Fibroblast of lung (primary cell): ENCODE measurements at places on chromosomes 13 and 19. TPM values are rescaled to one million over a fixed set of nuclear protein-coding genes. Genes with fewer than 3 reads are reported as not detected.
A peak's percentile ranks its signal among the peaks of the same experiment; 100 is the strongest.

Gene CASP14
- not detected in 2 replicates for total RNA-seq

Gene APLP1
- 0.99 and 2.6 TPM in 2 replicates for total RNA-seq

Gene CYSLTR2
- not detected in 2 replicates for total RNA-seq

Gene C19orf67
- not detected in 2 replicates for total RNA-seq

DNA sequence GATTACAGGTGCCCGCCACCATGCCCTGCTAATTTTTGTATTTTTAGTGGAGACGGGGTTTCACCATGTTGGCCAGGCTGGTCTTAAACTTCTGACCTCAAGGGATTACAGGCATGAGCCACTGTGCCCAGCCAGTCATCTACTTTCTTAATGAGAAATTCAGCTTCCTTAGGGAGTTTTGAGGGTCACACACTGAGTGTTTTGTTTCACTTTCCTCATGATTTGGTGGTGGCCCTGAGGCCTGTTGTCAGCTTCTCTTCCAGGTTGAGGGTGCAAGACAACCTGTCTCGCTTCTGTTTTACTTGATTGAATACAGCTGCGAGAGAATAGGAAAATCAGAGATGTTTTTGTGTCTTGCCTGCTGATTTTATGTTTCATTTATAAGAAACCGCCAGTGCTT, 9.9 kb downstream of the FRY start:
- DNase-seq = no peak
- no peaks in the 10 kb centered on the region for H3K36me3 ChIP-seq
- H3K4me1 ChIP-seq = peaks cover 5% of the 10 kb centered on the region

DNA sequence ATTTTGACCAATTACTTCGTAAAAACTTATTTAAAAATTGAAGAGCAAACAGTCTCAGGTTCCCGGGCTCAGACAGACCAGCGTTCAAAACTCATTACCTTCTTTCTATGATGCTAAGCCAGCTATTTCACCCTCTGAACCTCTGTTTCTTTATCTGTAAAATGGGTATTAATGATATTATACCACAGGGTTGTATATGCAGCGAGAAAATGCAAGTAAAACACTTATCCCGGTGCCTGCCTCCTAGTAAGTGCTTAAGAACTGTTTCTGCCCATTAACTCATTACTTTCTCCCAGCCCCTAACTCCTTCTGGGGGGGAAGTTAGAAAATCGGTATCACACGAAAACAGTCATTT, 410 bp upstream of the PAK4 start:
- H3K4me3 ChIP-seq = peak overlapping the region; percentile 11
- H3K27ac ChIP-seq = no peak overlapping the region
- no peaks in the 10 kb centered on the region for H3K27me3 ChIP-seq
- no peak for DNase-seq
- no peaks in the 10 kb centered on the region for H3K36me3 ChIP-seq
- H3K4me1 ChIP-seq = peaks cover 2% of the 10 kb centered on the region

GRCh38 chr19:8884416-8884815, 52.2 kb downstream of the MBD3L1 start:
- no peak overlapping the region for H3K27ac ChIP-seq
- H3K4me3 ChIP-seq = no peak overlapping the region
- no peaks in the 10 kb centered on the region for H3K4me1 ChIP-seq
- H3K36me3 ChIP-seq = no peaks in the 10 kb centered on the region

GRCh38 chr13:95241321-95241720, 59.9 kb downstream of the ABCC4 start:
- no peak for DNase-seq
- peaks cover 6% of the 10 kb centered on the region for H3K4me1 ChIP-seq
- H3K27ac ChIP-seq = no peak overlapping the region
- peaks cover 4% of the 10 kb centered on the region for H3K36me3 ChIP-seq
- no peaks in the 10 kb centered on the region for H3K27me3 ChIP-seq
- no peak overlapping the region for H3K4me3 ChIP-seq

- no peak for DNase-seq
- H3K4me1 ChIP-seq = no peaks in the 10 kb centered on the region
- H3K27ac ChIP-seq = no peak overlapping the region
- no peak overlapping the region for H3K4me3 ChIP-seq
These were observed 504.2 kb upstream of the NBEA start for GRCh38 chr13:34437873-34438272.

DNA sequence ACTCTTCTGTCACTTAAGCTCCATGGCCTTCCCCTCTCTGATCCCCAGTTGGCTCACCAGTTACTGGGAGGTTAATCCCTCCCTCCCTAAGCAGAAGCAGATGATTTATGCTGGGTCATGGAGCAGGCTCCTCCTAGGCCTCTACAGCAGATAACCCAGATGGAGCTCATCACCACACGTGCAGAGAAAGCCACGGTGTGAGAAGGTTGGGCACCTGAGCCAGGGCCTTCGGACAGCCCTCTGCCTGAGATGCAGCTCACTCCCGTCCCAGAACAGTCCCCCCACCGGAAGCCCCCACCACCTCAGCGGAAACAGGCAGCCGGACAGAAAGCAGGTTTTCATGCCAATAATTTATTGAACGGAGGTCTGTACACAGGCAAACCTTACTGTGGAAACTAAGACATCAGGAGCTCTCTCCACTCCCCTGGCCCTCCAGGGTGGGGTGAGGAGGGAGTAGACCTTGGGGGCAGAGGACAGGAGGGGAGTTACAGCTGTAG, 9.8 kb downstream of the ZNF526 start:
- H3K4me3 ChIP-seq = no peak overlapping the region
- H3K36me3 ChIP-seq = peaks cover 53% of the 10 kb centered on the region
- no peaks in the 10 kb centered on the region for H3K4me1 ChIP-seq
- DNase-seq = no peak

- no peaks in the 10 kb centered on the region for H3K4me1 ChIP-seq
- H3K27me3 ChIP-seq = no peaks in the 10 kb centered on the region
- no peak overlapping the region for H3K4me3 ChIP-seq
- DNase-seq = no peak
- no peak overlapping the region for H3K27ac ChIP-seq
These were observed 13.5 kb downstream of the KCTD12 start for GRCh38 chr13:76872675-76873074.

- DNase-seq = no peak
- H3K4me3 ChIP-seq = peak overlapping the region; percentile 91
- no peaks in the 10 kb centered on the region for H3K27me3 ChIP-seq
- H3K36me3 ChIP-seq = peaks cover 1% of the 10 kb centered on the region
- H3K4me1 ChIP-seq = peaks cover 23% of the 10 kb centered on the region
These were observed 200 bp downstream of the MLLT1 start for GRCh38 chr19:6279620-6279930.

DNA sequence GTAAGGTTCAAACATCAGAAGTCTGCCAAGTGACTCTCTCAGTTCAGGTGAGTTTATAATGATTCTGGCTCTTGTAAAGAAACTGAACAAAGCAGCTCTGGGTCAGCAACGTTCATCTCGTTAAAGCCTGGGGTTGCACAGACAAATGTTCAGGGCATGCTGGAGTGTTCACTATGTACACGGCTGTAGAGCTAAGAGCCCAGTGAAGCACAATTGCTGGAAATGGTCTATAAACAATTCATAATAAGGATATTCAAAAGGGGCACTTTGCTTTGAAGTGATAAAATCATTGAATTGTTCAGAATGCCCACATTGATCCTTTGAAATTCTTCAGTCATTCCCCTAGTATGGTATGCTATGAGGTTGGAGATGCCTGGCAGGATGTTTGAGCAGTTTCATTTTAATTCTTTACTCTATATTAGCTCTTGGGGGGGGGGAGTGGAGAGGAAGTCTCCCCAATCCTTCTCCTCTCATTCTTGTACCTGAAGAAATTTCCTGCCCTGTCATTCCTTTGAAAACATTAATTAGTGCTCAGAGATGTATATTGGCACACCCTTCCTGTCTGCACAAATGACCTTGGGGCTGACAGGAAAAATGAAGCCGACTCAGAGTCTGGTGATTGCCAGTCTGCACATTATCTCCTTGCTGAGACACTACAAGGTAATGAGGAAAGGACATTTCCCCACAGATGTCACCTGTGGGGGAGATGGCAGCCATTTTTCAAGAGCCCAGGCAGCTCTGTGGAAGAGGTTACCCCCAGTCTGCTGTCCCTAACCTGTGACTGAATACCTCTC, 145.5 kb downstream of the DLEU7 start:
- no peaks in the 10 kb centered on the region for H3K36me3 ChIP-seq
- no peak overlapping the region for H3K27ac ChIP-seq
- DNase-seq = no peak
- no peaks in the 10 kb centered on the region for H3K4me1 ChIP-seq

- H3K4me1 ChIP-seq = no peaks in the 10 kb centered on the region
- H3K27ac ChIP-seq = no peak overlapping the region
- H3K4me3 ChIP-seq = no peak overlapping the region
- H3K27me3 ChIP-seq = no peaks in the 10 kb centered on the region
- no peak for DNase-seq
These were observed 50.8 kb upstream of the FLT1 start for GRCh38 chr13:28545583-28546333.

DNA sequence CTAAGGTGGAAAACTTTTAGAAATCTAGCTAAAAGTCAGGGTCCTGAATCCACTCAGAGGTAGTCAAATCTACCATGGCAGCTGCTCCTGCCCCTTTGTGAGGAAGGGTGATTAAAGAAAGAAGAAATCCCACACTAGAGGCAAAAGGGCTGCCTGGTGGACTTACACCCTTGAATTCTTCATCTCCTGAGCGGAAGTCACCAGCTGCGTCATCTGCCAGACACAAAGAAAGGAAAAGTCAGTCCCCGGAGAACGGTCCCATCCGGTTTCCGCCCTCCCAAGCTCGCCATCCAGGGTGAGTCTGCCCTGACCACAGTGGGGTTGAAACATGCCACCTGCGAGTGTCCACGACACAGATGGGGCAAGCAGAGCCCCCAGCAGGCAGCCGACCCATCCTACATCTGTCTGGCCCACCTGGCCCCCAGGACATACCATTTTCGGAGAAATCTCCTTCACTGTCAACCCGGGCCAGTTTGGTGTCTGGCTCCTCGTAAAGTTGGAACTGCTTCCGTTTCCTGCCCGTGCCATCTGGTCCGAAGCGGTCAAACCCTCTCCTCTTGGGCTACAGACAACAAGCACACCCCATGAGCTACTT, 7.7 kb downstream of the AKAP8 start:
- no peaks in the 10 kb centered on the region for H3K27me3 ChIP-seq
- no peak overlapping the region for H3K27ac ChIP-seq
